ENCODE measurements at places on chromosomes 1 and 21.

DNA sequence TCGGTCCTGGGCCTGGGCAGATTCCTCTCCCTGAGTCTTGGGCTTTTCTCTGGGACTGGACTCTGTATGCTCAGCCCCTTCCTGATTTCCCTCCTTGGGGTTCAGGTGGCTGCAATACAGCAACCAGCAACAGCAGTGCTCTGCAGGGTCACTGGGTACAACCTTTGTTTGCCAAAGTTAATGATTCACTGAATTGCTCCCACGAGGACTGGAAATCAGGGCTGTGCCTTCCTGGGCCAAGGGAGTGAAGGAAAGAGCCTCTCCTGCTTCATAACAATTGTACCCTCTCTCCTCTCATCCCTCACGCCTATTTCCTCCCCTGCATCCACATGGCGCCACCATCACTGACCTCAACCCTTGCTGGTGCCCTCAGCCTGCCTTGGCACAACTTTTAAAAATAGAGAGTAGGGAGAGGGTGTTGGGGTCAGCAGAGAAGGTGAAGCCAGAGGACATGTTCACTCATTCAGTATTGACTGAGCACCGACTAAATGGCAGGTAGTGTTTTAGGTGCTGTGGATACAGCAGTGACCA lies 52.8 kb upstream of the GOLT1A start:
- no peak overlapping the region for H3K4me3 ChIP-seq
- H3K4me1 ChIP-seq: no peaks in the 10 kb centered on the region
- H3K36me3 ChIP-seq: no peaks in the 10 kb centered on the region
- DNase-seq: no peak

GRCh38 chr1:114638910-114639309 lies 30.9 kb downstream of the DENND2C start:
- no peak overlapping the region for H3K4me3 ChIP-seq
- no peaks in the 10 kb centered on the region for H3K4me1 ChIP-seq
- H3K27ac ChIP-seq: no peak overlapping the region

DNA sequence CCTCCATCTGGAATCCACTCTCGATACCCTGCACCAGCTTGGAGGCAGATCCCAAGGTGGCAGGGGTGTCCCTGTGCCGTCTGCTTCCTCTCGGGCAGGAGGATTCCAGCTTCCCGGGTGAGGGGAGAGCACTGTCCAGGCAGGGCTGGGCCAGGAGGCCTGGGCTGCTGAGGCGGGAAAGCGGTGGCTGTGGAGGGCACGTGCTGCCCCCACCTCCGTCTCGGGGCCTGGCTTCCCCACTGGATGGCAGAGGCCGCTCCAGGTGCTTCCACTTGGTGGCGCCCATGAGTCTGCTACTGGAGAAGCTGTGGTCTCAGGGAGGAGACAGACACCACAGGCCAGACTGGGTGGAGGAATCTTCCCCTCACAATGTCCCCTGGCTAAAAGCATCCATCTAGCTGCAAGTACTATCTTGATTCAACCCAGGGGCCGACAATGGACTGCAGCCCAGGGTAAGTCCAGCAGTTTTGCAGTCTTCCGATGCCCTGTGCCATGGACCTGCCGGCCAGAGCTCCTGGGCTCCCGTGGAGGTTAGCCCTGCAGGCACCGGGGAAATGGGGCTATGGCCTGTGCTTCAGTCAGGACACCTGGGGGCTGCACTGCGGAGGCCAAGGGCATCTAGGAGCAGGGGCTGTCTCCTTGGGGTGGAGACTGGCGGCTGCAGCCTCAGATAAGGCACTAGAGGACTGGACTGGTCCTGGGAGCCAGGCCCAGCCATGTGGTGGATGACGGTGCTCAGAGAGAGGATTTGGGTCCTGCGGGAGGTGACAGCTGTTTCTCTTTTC lies 41.3 kb upstream of the EIF4G3 start:
- no peaks in the 10 kb centered on the region for H3K27me3 ChIP-seq
- H3K36me3 ChIP-seq: peaks cover 38% of the 10 kb centered on the region
- H3K4me3 ChIP-seq: no peak overlapping the region
- H3K27ac ChIP-seq: peak overlapping the region; percentile 32

DNA sequence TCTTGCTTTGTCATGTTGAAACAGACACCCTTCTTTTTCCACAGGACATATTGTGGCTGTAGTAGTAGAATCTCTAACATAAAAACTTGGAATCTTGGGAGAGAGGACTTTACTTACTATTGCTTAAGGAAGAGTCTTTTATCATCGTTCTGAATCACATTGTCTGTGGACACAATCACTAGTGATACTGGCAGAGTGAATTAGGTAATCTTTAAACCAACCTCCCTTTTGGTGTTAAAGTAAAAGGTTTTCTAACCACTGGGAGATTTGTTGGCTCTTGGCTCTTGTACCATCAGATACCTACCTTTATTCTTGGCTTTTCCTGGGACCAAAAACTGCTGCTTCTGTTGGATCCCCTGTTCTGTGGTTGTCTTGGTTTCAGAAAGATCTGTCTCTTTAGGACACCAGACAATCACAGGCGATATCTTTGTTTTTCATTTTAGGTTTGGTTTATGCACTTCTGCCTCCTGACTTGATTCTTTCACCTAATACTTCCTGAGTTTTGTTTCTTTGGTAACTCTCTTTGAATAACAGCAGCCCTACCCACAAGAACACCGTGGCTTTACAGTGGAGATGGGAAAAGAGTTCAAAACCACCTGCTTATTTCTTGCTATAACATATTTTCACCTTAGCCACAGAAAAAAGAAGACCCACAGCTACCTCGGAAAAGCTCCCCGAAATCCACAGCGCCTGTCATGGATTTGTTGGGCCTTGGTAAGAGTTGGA lies 36.6 kb upstream of the ZFP69B start:
- H3K36me3 ChIP-seq: peaks cover 84% of the 10 kb centered on the region
- peak overlapping the region; percentile 84 for H3K27ac ChIP-seq
- H3K4me3 ChIP-seq: no peak overlapping the region
- H3K27me3 ChIP-seq: no peaks in the 10 kb centered on the region
- H3K4me1 ChIP-seq: peaks cover 6% of the 10 kb centered on the region

- no peak for DNase-seq
- H3K27me3 ChIP-seq: no peaks in the 10 kb centered on the region
- H3K36me3 ChIP-seq: peaks cover 23% of the 10 kb centered on the region
- H3K4me1 ChIP-seq: peaks cover 13% of the 10 kb centered on the region
- H3K4me3 ChIP-seq: no peak overlapping the region
Measured at GRCh38 chr21:45219517-45219916, 68.2 kb downstream of the POFUT2 start.

DNA sequence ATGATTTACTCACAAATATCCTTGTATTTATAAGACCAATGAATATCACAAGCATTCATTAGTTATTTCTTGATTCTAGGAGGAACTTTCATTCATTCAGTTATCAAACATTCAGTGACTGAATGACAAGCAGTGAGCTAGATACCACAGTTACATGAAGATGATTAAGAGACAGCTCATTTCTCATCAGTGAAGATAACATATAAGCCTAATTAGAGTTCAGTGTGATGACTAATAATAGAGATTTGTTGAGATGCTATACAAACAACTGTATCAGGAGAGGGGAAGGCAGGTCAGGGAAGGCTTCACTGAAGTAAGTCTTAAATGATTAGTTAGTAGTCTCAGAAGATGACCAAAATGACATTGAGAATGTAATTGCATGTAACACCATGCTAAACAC lies 14.6 kb upstream of the C1orf105 start:
- H3K27ac ChIP-seq: no peak overlapping the region
- no peak for DNase-seq
- no peaks in the 10 kb centered on the region for H3K27me3 ChIP-seq
- H3K4me1 ChIP-seq: peaks cover 11% of the 10 kb centered on the region
- no peak overlapping the region for H3K4me3 ChIP-seq

DNA sequence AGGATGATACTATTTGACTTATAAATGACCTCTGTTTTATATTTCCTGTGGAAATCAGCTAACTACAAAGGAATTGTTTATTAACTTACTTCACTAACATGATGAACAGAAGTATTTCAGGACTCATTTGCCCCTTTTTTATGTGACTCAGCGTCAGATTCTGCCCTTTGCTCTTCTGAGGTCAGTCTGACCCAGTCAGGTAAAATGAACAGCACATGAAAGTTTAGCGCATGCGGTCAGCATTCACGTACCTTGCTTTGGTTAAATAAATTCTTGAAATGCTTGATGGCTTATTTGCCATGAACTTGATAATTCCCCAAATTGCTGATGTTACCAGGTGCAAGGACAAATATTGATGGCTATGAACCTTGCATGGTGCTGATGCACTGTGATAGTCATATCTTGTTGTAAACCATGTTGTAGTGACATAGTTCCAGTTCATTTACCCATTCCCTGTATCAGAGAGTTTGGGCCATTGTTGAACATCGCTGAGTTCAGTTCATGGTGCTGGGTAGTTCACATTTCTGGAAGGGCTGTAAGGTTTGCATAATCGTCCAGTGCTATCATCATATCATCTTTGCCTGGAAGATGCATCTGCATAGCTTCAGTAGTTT lies 133.4 kb downstream of the NFIA start:
- peaks cover 9% of the 10 kb centered on the region for H3K4me1 ChIP-seq
- H3K36me3 ChIP-seq: no peaks in the 10 kb centered on the region
- H3K27me3 ChIP-seq: no peaks in the 10 kb centered on the region
- no peak for DNase-seq
- no peak overlapping the region for H3K27ac ChIP-seq

All from effector memory CD8-positive, alpha-beta T cell (primary cell).